Stimulated activated CD8-positive, alpha-beta memory T cell treated with anti-CD3 and anti-CD28 coated beads, Interleukin-12 subunit alpha, Interleukin-12 subunit beta, amount 100 ng/mL, for 4 hours (primary cell): ENCODE measurements at places on chromosomes 13 and 19.

DNA sequence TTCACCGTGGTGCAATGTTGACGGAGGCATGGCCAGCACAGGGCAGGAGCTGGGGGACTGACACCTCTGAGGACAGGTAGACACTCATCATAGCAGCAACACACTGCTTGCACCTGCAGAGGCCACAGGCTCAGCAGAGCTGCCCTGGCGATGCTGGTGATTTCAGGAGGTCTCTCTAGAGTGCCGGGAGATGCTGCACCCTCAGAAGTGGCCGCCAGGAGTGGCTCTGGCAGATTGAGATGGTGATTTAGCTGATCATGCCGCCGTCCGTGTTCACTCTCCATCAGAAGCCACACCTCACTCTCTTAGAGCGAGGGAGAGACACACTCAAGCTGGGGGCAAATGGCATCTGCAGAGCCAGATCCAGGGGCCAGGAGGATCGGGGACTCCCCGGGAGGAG is 244.6 kb upstream of the SGCG start:
- no peak for DNase-seq

DNA sequence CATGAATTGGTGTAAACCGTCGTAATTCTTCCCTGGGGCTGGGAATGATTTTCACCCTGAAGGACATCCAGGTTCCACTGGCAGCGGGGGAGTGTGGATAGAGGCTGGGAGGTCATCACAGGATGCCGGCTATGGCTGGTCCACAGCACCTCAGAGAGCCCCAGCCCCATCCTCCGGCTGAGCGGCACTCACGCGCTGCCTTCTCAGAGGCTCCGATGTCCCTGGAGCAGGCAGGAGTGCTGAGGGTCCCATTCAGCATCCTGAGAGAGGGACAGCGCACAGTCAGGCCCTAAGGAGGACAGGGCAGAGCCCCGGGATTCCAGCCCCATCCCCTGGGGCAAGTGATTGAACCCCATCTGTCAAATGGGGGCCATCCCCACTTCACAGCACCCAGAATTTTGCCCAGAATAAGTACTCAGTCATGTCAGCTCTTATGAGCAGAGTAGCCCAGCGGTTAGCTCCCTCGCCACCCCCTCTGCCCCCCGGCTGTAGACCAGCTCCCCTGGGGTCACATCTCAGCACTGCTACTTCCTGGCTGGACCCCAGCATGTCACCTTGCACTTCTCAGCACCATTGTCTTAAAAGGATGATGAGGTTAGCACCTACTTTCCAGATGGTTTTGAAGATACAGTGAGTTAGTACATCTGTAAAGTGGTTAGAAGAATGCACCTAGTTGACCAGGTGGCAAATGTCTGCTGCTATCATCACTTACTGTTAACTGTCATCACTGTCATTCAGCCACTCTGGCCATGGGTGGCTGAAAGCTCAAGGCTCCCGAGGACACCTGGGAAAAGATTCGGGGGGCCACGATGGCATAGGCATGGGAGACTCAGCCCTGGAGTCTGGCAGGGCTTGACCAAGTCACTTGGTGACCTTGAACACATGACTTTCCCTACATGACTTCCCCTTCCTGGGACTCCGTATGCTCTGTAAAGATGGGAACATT is 11.9 kb downstream of the GRAMD1A start:
- no peak for DNase-seq

- DNase-seq: no peak
Observed at GRCh38 chr19:55623561-55623960, 805 bp downstream of the ZNF784 start.

DNA sequence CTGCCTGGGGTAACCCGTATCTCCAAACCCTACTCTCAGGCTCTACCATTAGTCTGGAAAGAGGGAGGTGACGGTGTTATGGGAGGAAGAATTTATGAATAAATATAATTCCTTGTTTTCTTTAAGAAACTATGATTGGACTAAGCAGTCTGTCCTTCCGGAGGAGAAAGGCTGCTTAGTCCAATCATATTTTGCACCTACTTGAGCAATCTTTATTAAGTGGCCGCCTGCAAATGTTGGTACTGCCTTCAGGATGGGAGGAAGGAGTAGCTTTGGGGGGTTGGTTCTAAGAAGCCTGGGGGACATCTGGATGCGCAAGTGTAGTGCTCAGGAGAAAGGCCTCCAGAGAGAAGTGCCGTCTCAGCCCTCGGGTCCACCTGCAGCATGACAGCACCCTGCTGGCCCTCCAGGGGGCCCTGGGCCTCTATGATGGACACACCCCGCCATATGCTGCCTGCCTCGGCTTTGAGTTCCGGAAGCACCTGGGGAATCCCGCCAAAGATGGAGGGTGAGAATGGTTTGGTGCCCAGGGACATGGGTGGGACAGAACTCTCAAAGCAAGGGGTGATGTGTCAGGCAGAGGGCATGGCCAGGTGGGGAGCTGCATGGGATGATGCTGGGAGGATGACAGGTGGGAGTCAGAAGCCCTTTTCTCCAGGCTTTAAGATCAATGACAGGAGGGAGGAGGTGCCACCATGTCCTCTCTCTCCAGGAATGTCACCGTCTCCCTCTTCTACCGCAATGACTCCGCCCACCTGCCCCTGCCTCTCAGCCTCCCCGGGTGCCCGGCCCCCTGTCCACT is 4.1 kb downstream of the ACP4 start:
- no peak for DNase-seq
